ENCODE measurements at places on chromosomes 16 and 17.

GRCh38 chr17:8372422-8372821 lies 4.1 kb downstream of the KRABD2 start:
- no peak for DNase-seq

GRCh38 chr16:83253521-83253920 lies 554.3 kb upstream of the HSBP1 start:
- DNase-seq: no peak

GRCh38 chr17:78219396-78220150 lies 5.5 kb downstream of the BIRC5 start:
- no peak for DNase-seq

DNA sequence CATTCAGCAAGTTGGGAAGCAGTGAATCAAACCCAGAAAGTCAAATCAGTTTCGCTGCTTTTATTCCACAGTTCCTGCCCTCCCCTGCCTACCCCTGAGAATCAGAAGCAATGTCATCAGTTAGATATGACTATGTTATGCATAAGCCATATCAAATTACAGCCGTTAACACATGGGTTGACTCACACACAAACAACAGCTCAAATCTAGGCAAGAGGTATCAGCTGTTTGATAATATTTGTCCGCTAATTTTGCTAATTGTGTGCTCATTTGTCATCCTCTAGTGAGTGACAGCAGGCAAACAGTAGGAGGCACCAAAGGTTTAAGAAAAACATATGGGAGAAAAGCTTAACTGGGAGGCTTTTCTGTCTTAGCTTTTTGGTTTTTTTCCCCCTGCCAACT lies 327.4 kb upstream of the CCL2 start:
- DNase-seq: no peak

All from BJ (cell line).